ENCODE measurements at places on chromosomes 3 and 15.

GRCh38 chr3:24704496-24704895, 209.8 kb upstream of the THRB start:
- H3K4me1 ChIP-seq = no peaks in the 10 kb centered on the region
- H3K27me3 ChIP-seq = no peaks in the 10 kb centered on the region
- DNase-seq = no peak

GRCh38 chr3:32455609-32456428, 46.8 kb downstream of the CMTM6 start:
- H3K4me3 ChIP-seq = no peak overlapping the region
- no peak for DNase-seq
- no peaks in the 10 kb centered on the region for H3K36me3 ChIP-seq
- no peaks in the 10 kb centered on the region for H3K27me3 ChIP-seq

DNA sequence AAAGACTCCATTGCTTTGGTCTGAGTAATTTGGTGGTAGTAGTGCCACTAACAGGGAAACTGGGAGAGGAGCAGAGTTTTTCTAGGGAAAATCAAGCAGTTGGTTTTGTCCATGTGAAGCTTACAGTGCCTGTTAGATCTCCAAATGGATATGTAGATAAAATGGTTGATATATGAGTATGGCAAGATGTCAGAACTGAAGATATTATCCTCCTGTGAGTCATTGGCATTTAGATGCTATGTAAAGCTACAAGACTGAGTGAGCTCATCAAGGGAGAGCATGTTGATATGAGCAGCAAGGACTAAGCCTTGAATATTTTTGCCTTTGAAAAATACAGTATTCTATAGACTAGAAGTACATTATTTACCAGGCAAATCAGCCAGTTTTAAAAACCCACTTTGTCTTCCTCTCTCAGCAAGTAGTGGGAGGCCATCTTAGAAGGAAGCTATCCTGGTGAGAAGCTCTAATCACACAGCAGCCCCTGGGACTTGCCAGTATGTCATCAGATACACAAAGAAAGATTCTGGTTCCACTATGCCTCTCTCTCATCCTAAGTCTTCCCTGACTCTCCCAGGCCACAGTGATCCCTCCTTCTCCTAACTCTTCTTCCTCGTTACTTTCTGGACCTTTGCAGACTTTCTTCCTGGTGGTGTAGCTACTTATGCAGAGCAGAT, 77.4 kb upstream of the ANKRD28 start:
- no peaks in the 10 kb centered on the region for H3K4me1 ChIP-seq
- H3K4me3 ChIP-seq = no peak overlapping the region
- no peaks in the 10 kb centered on the region for H3K27me3 ChIP-seq
- H3K27ac ChIP-seq = no peak overlapping the region

DNA sequence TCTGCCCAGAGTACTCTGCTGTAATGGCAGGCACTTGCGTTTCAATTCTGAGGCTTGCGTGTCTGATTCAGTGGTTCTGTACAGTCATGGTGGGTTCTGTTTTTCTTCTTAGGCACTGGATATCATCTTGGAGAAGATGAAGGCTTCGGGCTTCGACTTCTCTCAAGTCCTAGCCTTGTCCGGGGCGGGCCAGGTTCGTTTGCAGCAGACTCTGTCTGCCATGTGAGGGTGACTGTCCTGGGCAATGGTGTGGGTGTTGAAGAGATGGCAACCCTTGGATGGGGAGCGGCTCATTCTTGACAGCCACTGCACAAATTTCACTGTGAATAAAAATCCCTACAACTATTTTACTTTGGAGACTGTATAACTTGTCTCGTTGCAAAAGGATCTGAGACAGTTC, 16.2 kb downstream of the XYLB start:
- H3K4me3 ChIP-seq = no peak overlapping the region
- no peaks in the 10 kb centered on the region for H3K4me1 ChIP-seq
- H3K36me3 ChIP-seq = no peaks in the 10 kb centered on the region
- no peaks in the 10 kb centered on the region for H3K27me3 ChIP-seq
- DNase-seq = no peak

GRCh38 chr3:64178419-64178818, 46.8 kb downstream of the PRICKLE2 start:
- no peaks in the 10 kb centered on the region for H3K27me3 ChIP-seq
- H3K4me3 ChIP-seq = no peak overlapping the region
- no peaks in the 10 kb centered on the region for H3K4me1 ChIP-seq
- no peak for DNase-seq

GRCh38 chr3:105752791-105753415, 115.9 kb downstream of the CBLB start:
- H3K4me3 ChIP-seq = no peak overlapping the region
- no peaks in the 10 kb centered on the region for H3K27me3 ChIP-seq
- no peaks in the 10 kb centered on the region for H3K36me3 ChIP-seq
- H3K4me1 ChIP-seq = peaks cover 4% of the 10 kb centered on the region

DNA sequence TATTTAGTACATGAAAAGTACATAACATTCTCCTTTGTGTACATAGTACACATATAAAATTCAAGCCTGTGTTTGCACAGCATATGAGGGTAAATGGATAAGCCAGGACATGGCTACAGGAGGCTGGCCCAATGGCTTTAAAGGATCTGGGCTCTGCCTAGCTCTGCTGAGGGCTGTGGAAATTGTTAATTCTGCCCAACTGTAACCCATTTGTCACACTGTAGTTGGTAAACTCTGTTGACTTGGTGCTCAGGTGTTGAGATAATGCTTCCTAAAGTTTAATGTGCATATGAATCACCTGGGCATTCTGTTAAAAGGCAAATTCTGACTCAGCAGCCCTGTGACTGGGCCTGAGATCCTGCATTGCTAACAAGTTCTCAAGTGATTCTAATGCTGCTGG, 196.5 kb upstream of the ZPLD1 start:
- no peak for DNase-seq
- H3K4me3 ChIP-seq = no peak overlapping the region
- no peak overlapping the region for H3K27ac ChIP-seq
- H3K36me3 ChIP-seq = no peaks in the 10 kb centered on the region
- no peaks in the 10 kb centered on the region for H3K4me1 ChIP-seq
- H3K27me3 ChIP-seq = no peaks in the 10 kb centered on the region

DNA sequence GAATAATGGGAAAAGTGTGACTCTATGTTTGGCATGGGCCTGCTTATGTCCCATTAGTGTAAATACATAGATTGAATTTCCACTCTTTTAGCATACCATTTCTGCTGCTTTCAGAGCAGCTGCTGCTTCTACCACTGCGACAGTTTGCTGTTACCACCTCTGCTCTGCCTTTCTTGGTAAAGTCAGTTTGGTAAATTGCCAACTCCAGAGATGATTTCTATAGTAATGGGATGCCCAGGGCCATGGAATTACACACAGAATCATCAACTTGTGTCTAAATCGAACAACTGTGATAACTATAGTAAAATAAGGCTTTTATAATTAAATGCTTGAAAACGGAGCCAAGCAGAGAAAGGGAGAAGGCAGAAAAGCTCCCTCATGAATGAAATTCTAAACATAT, 168.4 kb upstream of the VEPH1 start:
- H3K4me1 ChIP-seq = no peaks in the 10 kb centered on the region
- H3K27ac ChIP-seq = no peak overlapping the region
- no peaks in the 10 kb centered on the region for H3K27me3 ChIP-seq
- no peak for DNase-seq

- peaks cover 8% of the 10 kb centered on the region for H3K4me1 ChIP-seq
- no peaks in the 10 kb centered on the region for H3K36me3 ChIP-seq
- H3K4me3 ChIP-seq = peak overlapping the region; percentile 88
These were observed 850 bp upstream of the SLC41A3 start for GRCh38 chr3:126084768-126085180.

- peak overlapping the region; percentile 42 for H3K27ac ChIP-seq
- H3K27me3 ChIP-seq = no peaks in the 10 kb centered on the region
- peak; percentile 85 for DNase-seq
- peak overlapping the region; percentile 86 for H3K4me3 ChIP-seq
- H3K4me1 ChIP-seq = peaks cover 3% of the 10 kb centered on the region
- H3K36me3 ChIP-seq = no peaks in the 10 kb centered on the region
These were observed 980 bp upstream of the RAB27A start for GRCh38 chr15:55290528-55291057.

GRCh38 chr15:50119063-50120040, at the start of gene ATP8B4:
Gene ATP8B4 (minus strand): TSS chr15:50119233. CDS start chr15:50106966, 12,267 bp downstream.
- no peak for DNase-seq
- no peaks in the 10 kb centered on the region for H3K36me3 ChIP-seq
- no peaks in the 10 kb centered on the region for H3K4me1 ChIP-seq
- no peak within 1 kb of the TSS for H3K27ac ChIP-seq
- no peaks in the 10 kb centered on the region for H3K27me3 ChIP-seq

- H3K27me3 ChIP-seq = no peaks in the 10 kb centered on the region
- DNase-seq = no peak
- H3K36me3 ChIP-seq = no peaks in the 10 kb centered on the region
- H3K4me3 ChIP-seq = no peak overlapping the region
- peaks cover 5% of the 10 kb centered on the region for H3K4me1 ChIP-seq
- no peak overlapping the region for H3K27ac ChIP-seq
These were observed 9.6 kb downstream of the KIF7 start for GRCh38 chr15:89645680-89646079.

GRCh38 chr15:94387442-94387841, 156.1 kb downstream of the MCTP2 start:
- H3K4me1 ChIP-seq = peaks cover 8% of the 10 kb centered on the region
- no peaks in the 10 kb centered on the region for H3K27me3 ChIP-seq
- no peak for DNase-seq
- H3K27ac ChIP-seq = no peak overlapping the region
- H3K36me3 ChIP-seq = no peaks in the 10 kb centered on the region
